Adipose tissue (tissue), 3 donors: ENCODE measurements at places on chromosomes 12 and 14. TPM values are rescaled to one million over a fixed set of nuclear protein-coding genes. Genes with fewer than 3 reads are reported as not detected.

Gene AMIGO2
- 14.0 TPM for polyA plus RNA-seq

Gene COX8C
- polyA plus RNA-seq: not detected

Gene AQP2
- not detected for polyA plus RNA-seq

Gene JPH4
- polyA plus RNA-seq: 0.24 TPM

Gene GLIPR1L2
- polyA plus RNA-seq: 0.71 TPM

Gene KRT78
- 0.98 TPM for polyA plus RNA-seq

Gene CLEC7A
- 12.8 TPM for polyA plus RNA-seq
